ENCODE measurements at places on chromosomes 16 and 17.

DNA sequence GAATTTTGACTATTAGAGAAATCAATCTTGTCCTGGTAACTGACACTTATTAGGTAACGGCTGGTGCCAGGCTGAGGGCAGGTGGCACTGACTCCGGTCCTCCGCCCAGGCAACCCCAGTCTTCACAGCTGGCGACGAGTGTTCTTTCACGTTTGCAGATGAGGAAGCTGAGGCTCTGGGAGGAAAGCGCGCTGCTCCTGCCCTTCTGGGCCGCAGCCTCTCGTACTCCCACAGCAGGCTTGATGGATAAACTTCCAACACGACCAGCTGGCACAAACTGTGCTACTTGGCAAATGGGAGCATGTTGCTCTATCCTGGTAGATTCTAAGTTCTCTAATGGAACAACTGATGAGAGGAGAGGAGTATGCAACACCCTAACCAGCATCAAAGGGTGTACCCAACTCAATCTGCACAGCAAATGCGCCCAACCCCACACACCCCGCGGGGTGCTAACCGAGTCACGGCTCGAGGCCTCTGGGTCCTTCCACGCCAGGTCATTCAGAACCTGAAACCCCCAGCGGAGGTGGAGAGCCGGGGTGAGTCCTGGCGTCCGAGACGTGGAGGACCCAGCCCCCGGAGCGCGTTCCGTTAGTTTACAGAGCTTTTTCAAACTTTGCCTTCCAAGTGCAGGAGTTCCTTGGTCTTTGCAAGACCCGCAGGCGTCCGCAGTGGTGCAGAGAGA is 477 bp upstream of the SLC47A1 start:
- DNase-seq: no peak

GRCh38 chr16:71218306-71218963 is 12.1 kb downstream of the HYDIN start:
- DNase-seq: no peak

DNA sequence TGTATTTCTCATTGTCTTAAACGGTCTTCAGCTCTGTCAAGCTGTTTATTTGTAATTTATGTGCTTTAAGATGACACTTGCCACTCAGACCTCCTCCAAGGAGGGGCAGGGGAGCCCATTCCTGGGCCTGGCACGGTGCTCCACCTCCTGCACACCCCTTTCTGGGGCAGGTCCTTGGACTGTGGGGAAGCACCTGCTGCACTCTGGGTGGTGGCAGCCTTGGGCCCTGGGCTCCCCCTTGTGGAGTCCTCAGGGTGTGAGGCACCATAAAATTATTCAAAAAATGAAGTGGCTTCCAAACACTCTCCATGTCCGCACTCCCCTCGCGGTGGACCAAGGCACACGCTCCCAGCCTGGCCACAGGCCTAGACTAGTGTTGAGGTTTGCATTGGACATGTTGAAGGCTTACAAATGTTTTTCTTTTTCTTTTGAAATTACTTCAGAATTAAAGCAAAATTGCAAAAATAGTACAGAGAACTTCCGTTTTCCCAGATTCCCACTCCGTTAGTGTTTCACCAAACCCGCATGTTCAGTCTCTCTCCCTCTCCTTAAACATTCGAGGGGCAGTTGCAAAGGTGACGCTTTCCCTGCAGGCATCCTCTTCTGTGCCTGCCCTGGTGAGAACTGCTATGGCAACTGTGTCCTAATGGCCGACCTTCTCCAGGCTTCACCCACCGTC is 32.4 kb downstream of the FOXK2 start:
- peak; percentile 71 for DNase-seq

GRCh38 chr17:81491761-81492160 is 20.8 kb downstream of the ACTG1 start:
- no peak for DNase-seq

- DNase-seq: no peak
These were observed 30.0 kb downstream of the SRCIN1 start for GRCh38 chr17:38575781-38576180.

GRCh38 chr16:64736857-64737256 is 385.0 kb downstream of the CDH11 start:
- peak; percentile 0 for DNase-seq

DNA sequence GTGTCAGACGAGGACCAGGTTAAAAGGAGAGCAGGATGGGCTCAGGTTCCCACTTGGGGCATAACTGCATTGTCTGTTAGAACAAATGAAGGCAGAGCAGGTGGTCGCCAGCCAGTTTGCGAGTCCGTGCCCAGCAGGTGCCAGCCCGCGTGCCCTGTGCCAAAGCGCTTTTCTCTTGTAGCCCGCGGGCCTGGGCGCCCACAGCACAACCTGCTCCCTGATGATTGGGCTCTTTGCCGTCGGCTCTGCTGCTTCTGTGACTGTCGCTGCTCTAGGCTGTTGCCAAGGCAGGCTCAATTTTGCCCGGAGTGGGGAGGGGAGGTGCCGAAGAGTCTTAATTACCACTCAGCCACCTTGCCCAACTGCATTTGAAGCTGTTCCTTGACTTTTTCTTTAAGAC is 21.1 kb downstream of the KNOP1 start:
- DNase-seq: no peak

DNA sequence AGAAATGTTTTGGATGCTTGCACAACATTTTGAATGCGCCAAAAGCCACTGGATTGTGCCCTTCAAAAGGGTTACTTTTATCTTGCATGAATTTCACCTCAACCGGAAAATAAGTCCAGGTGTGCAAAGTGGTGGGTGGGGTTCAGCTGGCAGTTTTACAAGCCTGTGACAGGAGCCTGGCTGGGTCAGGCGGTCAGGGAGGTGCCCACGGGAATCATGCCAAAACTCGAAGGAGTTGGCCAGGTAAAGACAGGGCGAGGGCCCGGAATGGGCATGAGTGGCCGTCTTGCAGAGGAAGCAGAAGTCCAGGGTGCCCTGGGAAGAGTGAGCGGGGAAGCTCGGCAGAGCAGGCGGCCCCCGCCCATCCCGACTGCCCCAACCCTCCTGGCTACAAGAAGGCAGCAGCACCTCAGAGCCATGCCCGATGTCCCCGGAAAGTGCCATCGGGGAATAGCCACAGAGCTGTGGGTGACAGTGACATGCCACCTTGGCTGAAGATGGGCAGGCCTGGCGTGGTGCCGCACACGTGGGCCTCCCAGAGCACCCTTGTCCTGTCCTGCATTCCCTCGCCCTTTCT is 19.1 kb upstream of the CACNG1 start:
- DNase-seq: no peak

DNA sequence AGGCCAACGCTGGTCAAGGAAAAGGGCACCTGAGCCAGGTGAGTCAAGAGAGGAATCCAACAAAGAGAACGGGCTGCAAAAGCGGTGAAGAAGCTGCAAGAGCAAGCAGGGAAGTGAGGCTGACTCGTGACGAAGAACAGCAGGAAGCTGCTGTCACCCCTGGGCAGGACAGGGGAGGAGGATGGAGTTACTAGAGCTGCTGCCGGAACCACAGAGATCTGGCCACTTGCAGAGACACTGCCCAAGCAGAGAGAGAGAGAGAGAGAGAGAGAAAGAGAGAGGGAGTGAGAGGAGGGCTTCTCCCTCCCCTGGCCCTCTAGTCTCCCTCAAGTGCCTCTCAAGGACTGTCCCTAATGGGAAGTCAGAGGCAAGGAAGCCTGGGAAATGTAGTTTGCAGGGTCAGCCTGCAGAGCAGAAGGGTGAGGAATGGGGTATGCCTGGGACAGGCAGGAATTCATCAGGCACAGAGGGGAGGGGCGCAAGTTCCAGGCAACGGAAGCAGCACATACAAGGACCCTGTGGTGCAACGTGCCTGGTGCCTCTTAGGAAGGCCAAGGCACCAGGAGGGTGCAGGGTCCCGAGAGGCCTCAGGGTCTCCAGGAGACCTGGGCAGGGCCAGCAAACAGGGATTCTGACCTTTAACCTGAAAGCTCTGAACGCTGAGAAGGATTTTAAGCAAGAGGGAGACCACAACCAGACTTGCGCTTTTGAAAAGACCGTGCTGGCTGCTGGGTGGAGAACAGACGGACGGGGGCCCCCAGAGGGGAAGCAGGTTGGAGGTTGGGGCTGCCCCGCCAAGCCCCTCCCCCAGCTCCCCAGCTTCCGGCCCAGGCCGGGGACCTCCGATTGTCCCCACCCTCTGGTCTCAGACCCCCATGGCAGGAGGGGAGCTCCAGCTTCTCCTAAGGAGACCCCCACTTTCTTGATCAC is 45.8 kb upstream of the CIBAR2 start:
- no peak for DNase-seq

DNA sequence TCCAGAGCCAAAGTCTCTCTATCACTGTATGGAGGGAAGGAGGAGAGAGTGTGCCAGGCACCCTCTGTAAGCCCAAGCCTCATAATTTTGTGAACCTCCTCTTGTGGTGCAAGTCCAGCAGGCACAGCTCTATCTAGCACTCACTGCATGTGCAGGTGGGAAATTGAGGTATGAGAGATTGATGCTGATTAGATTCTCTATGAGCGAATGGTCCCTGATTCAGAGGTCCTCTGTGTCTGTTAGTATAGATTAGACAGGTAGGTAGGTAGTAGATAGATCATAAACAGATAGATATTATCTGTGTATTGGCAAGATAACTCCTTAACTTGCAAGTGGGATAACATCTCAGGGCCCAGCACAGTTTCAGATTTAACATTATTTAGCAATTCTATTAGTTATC is 209.5 kb downstream of the CNTNAP4 start:
- DNase-seq: no peak

- no peak for DNase-seq
These were observed 2.5 kb downstream of the ITGAD start for GRCh38 chr16:31395647-31396046.

GRCh38 chr16:58293449-58293848 is 1.4 kb downstream of the PRSS54 start:
- no peak for DNase-seq

DNA sequence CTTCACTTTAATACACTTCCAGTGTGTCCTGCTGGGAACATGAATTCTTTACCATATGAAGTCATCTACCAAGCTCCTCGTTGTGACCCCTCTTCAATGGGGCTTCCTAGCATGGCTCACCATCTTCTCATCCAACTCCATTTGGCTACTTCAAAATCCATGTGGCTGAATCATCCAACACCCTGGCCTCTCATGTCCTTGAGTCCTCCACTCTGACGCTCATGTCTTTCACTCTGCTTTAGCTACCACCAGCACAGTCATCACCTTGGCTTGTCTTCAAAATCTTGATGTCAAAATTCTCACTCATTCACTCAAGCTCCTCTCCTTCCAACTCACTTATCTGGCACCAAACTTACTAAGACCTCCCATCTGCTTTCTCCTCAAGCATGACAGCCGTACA is 35.8 kb downstream of the AMFR start:
- DNase-seq: peak; percentile 13

DNA sequence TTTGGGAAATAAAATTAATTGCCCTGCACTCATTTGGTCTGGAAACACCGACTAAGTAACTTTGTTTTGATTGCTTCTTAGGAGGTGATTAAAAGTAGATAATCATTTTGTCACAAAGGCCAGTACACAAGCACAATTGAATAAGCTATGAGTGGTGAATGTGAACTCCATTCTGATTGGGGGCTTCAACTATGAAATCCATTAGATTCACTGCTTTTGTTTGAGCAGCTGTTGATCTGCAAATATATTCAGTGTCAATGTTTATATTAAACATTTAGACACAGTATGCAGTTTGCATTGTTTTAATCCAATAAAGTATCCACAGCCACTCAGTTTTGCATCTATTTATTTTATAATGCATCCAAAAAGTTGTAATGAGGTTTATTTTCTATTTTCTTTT is 817.5 kb downstream of the CDH11 start:
- no peak for DNase-seq

GRCh38 chr16:69367980-69368379 is 16.4 kb upstream of the TMED6 start:
- no peak for DNase-seq

- no peak for DNase-seq
These were observed 787.4 kb upstream of the EEF2KMT start for GRCh38 chr16:5884996-5885395.

- DNase-seq: no peak
These were observed 126.1 kb upstream of the NUDT7 start for GRCh38 chr16:77596261-77596660.

DNA sequence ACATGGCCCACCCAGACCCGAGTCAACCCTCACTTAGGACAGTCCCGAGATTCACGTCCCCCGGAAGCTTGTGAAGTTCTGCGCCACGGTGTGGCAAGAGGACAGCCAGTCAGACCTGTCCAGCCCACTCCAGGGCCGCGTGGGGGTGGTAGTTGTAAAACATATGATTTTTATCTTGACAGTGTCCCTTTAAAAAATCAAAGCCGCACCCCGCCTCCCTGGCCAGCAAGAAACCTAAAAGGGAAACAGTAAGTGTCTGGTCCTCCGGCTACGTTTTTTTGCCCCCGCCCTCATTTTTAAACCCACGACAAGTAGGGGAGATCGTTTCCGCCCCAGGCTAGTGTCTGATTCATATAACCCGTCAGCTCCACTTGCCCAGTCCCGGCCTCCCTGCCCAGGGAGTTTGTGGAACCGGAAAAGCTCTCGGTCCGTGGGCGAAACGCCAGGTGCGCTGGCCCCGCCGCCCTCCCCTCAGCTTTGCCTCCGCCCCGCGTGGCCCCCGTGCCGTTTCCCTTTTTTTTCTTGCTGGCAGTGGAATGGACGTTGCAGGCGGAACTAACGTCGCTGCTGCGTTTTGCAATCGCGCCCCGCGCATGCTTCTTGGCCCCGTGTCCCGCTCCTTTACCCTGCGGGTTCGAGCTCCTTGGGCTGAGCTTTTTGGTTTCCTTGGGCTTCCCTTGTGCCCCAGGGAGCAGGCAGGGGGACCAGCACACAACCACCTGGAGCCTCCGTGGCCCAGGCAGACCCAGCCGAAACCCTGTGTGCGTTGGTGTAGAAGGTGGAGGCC is 13.3 kb upstream of the NUDT16L1 start:
- DNase-seq: no peak

All from erythroblast (primary cell).